T-cell (primary cell): ENCODE measurements at places on chromosomes 6 and 20. TPM values are rescaled to one million over a fixed set of nuclear protein-coding genes. Genes with fewer than 3 reads are reported as not detected.

DNA sequence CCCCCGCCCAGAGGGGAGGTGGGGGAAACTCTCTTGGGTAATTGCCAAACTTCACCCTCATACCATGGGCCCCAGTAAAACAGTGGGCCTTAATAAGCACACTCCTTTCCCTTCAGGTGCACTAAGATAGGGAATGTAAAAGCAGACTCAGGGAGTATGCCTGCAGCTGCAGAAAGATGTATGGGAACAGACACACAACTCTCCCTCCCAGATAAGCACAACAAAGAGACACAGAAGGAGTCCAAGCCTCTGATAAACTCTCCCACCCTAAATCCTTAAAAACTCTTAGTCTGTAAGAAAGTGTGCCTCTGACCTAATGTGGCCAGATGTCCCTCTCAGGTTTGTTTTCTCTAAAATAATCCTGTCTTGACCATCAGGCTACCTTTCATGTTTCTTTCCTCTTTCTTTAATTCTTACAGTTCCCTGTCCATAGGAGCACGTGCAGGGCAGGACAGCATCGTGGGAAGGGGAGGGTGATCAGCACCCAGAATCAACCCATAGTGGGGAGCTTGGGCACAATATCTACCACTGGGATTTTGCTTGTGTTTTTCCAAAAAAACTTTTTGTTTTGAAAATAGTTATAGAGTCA, 11.3 kb upstream of the CTCFL start:
- no peak for DNase-seq

Gene LIN28B
- total RNA-seq: 0.22 TPM

Gene PCSK2
- not detected for total RNA-seq

DNA sequence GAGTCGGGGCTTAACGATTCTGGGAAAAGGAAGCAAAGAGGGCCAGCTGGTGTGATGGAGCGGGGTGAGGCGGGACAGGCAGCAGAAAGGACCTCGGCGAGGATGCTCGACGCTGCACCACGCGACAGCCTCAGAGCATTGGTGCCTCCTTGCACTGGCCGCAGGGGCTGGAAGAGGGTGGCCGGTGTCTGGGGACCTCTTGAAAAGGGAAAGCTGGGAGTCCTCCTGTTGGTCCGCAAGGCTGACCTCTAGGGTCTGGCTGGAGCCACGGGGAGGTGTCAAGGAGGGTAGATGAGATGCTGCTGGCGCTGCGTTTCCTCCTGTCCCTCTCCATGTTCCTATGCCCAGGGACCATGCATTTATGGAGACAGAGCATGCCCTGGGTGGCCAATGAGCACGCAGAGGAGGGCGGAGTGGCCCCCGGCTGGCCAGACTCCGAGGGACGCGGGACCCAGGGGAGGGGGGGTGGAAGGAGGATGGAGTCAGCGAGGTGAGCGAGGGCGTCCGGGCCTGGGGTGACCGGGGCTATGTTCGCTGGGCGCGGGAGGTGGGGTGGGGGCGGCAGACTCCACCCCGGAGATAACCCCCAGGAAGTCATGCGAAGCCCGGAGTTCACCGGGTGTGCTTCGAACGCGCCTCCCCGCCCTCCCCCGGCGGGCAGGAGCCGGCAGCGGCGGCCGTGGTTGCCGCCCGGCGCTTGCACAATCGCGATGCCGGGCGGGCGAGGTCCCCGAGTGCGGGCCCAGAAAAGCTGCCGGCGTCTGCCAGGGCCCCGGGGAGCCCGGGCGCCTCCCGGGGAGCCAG, at the start of gene CYP24A1:
Gene CYP24A1, minus strand, starts transcription at position 334 of the 804 bp plus-strand sequence. CDS start 407 bp downstream, outside the sequence.
- no peak for DNase-seq

Gene CST7
- total RNA-seq: 28.7 TPM

DNA sequence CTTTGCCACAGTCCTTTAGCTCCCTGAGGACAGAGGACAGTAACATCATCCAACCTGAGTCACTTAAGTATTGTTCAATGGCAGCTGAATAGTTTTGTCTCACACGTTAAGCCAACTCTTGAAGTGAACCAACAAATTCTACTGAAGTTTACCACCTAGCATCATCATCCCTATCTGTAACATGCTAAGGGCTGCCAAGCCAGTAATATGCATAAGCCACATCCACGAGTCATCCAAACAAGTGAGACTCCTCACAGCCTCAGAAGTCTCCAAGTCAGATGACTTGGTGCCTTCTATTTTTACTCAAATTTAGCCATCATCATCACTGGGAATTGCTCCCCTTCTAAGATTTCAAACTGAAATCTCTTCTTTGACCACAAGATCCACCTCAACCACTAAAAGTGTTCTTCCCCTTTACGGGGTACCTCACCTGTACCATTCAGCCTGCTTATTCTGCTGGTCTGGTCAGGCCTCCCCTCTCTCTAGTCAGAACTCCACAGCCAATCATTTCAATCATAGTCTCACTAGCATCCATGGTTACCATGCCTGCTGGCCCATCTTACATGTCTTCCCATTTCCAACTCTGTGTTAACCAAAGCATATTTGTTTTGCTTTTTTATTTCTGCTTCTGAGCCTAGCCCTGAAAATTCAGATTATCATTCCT, 73.7 kb downstream of the DTNBP1 start:
- no peak for DNase-seq

Gene MRPS18A
- total RNA-seq: 22.9 TPM

GRCh38 chr6:51613558-51613957, 473.9 kb downstream of the PKHD1 start:
- DNase-seq: no peak

DNA sequence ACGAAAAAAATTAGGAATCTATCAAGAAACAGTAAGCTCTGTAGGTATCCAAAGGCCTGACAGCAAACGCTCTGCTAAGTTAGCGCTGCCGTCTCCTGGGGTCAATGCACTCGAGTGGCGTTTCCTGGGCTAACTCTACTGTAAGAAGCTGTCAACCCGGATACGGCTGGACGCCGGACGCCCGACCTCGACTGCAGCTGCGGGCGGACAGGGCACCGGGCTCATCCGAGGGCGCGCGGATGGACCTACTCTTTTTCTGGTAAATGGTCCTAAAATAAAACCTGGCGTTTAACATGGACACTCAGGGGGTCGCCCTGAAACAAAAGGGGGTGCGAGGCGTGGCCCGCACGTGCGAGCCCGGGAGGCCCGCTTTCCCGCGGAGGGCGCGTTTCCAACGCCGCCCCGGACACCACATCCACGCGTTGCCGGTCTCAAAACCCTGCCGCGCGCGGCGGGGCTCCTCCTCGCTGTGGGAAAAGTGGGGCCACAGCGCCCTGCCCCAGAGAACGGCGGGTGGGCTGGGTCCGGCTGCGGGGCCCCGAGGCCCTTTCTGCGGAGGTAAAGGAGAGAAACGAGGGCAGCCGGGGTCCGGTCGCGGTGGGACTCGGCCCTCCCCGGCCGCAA, 537 bp downstream of the TCP1 start:
- DNase-seq: no peak

Gene KCNK15
- total RNA-seq: 0.13 TPM

DNA sequence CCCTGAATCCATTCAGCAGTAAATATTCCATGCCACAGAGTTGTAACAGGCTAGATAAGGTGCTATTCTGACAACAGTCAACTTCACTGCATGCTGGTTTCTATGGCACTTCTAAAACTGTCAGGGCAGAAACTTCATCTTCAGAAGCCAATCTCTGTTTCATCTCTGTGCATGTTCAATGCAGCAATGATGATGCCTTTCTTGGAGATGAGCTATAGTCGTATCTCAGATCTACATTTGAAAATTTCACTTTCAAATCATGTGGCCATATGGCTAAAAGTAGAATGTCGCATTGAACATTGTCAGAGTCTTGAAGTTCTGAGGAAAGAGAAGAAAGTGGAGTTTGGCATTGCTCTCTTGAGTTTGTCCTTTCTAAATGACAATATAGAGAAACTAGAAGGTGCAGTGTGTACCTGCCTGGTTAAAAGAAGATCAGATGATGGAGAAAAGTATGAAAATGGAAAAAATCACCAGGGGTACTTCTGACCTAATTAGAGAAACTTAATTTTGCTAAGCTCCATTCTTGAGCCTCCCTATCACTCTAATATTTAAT, 49.0 kb upstream of the VSTM2L start:
- no peak for DNase-seq

- DNase-seq: no peak
Measured at GRCh38 chr6:112874881-112875280, 527.8 kb downstream of the RFPL4B start.

Gene IPCEF1
- 57.6 TPM for total RNA-seq

- DNase-seq: no peak
Measured at GRCh38 chr6:158042245-158042798, 60.7 kb downstream of the SYNJ2 start.
